ENCODE measurements at places on chromosomes 1 and 21.

DNA sequence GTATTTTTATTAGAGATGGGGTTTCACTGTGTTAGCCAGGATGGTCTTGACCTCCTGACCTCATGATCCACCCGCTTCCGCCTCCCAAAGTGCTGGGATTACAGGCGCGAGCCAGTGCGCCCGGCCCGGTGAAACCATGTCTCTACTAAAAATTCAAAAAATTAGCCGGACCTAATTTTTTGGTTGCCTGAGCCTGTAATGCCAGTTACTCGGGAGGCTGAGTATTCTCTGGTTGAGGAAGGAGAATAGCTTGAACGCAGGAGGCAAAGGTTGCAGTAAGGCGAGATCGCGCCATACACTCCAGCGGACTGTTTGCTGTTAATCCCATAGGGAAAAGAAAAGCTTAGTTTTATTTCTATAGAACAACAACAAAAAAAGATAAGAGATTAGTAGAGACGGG is 29.9 kb upstream of the HJV start:
- H3K4me1 ChIP-seq: peaks cover 32% of the 10 kb centered on the region
- no peaks in the 10 kb centered on the region for H3K36me3 ChIP-seq
- H3K27ac ChIP-seq: peak overlapping the region; percentile 99
- peak overlapping the region; percentile 76 for H3K4me3 ChIP-seq
- no peak for DNase-seq
- H3K27me3 ChIP-seq: no peaks in the 10 kb centered on the region

DNA sequence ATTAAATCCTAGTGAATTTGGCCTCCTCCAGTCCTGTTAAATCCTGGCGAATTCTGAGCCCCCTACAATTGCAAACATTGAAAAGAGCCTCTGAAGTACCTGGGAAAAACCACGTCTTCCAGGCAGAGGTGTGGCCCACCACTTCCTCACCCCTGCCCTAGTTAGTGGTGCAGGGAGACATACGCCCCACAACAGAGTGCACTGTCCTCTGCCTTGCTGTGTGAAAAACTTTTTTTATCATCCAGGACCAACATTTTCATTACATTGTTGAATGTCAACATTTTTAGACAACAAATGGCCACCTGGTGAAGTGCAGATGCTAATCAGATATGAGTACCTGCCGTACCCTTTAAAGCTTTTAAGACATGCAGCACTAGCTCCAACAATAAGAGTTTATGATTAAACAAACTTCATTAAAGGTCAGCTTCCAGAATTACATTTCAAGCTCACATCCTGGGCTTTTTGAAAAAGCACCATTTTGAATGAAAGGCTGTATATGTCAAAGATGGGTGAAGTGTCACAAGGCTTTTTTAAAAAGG is 13.6 kb upstream of the TMPRSS2 start:
- no peak overlapping the region for H3K27ac ChIP-seq
- DNase-seq: no peak
- no peaks in the 10 kb centered on the region for H3K4me1 ChIP-seq
- H3K27me3 ChIP-seq: peaks cover 11% of the 10 kb centered on the region
- H3K36me3 ChIP-seq: no peaks in the 10 kb centered on the region
- H3K4me3 ChIP-seq: no peak overlapping the region

DNA sequence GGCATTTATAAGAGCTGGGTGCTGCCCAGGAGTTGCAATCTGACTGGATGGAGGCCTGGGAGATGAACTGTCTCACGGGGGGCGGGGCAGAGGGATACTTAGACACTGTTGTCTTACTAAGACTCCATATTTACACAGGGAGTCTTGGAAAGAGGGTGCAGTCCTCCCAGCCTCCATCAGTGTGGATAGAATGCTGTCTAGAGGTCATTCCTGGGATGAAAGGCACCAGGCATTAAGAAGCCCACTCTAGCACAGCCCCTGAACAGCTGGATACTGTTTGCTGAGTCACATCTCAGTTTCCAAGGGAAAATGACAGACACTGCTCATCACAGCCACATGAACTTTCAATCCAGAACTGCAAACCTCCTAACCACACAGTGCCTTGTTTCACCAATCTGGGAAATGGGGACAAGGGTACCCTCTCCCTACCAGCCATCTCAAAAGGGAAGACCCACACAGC is 43.3 kb downstream of the SSBP3 start:
- no peak overlapping the region for H3K4me3 ChIP-seq
- no peak for DNase-seq
- peaks cover 3% of the 10 kb centered on the region for H3K4me1 ChIP-seq
- no peaks in the 10 kb centered on the region for H3K36me3 ChIP-seq
- H3K27me3 ChIP-seq: no peaks in the 10 kb centered on the region
- H3K27ac ChIP-seq: no peak overlapping the region

GRCh38 chr1:183871142-183871541 is 66.2 kb downstream of the RGL1 start:
- peaks cover 10% of the 10 kb centered on the region for H3K36me3 ChIP-seq
- H3K27ac ChIP-seq: peak overlapping the region; percentile 38
- no peaks in the 10 kb centered on the region for H3K27me3 ChIP-seq
- H3K4me3 ChIP-seq: no peak overlapping the region

- no peaks in the 10 kb centered on the region for H3K36me3 ChIP-seq
- peaks cover 26% of the 10 kb centered on the region for H3K27me3 ChIP-seq
- H3K27ac ChIP-seq: no peak overlapping the region
Observed at GRCh38 chr1:156386949-156387869, 18.2 kb downstream of the RHBG start.

- H3K27me3 ChIP-seq: no peaks in the 10 kb centered on the region
- no peak overlapping the region for H3K4me3 ChIP-seq
- DNase-seq: no peak
- no peak overlapping the region for H3K27ac ChIP-seq
- H3K4me1 ChIP-seq: peaks cover 3% of the 10 kb centered on the region
- H3K36me3 ChIP-seq: no peaks in the 10 kb centered on the region
Observed at GRCh38 chr1:78911956-78912880, 94.3 kb downstream of the ADGRL4 start.

- no peak overlapping the region for H3K27ac ChIP-seq
- H3K27me3 ChIP-seq: no peaks in the 10 kb centered on the region
- no peak overlapping the region for H3K4me3 ChIP-seq
- H3K4me1 ChIP-seq: peaks cover 15% of the 10 kb centered on the region
- H3K36me3 ChIP-seq: peaks cover 6% of the 10 kb centered on the region
Observed at GRCh38 chr21:27513825-27514224, 546.9 kb upstream of the ADAMTS5 start.

DNA sequence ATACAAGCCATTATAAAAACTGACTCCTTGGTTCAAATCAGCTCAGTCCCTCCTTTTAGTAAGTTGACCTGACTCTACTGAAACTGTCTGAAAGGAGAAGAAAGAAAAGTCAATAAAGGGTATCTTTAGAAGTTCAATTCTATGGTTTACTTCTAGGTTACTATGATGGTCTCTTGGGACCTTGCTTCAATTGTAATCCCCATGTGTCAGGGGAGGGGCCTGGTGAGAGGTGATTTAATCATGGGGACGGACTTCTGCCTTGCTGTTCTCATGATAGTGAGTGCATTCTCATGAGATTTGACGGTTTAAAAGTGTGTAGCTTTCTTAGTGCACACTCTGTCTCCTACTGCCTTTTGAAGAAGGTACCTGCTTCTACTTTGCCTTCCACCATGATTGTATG is 31.7 kb upstream of the FNBP1L start:
- DNase-seq: no peak
- no peak overlapping the region for H3K27ac ChIP-seq
- H3K4me1 ChIP-seq: peaks cover 7% of the 10 kb centered on the region

GRCh38 chr1:98749152-98749756 is 87.7 kb downstream of the SNX7 start:
- H3K27me3 ChIP-seq: no peaks in the 10 kb centered on the region
- no peak for DNase-seq
- H3K4me3 ChIP-seq: no peak overlapping the region
- H3K4me1 ChIP-seq: no peaks in the 10 kb centered on the region

DNA sequence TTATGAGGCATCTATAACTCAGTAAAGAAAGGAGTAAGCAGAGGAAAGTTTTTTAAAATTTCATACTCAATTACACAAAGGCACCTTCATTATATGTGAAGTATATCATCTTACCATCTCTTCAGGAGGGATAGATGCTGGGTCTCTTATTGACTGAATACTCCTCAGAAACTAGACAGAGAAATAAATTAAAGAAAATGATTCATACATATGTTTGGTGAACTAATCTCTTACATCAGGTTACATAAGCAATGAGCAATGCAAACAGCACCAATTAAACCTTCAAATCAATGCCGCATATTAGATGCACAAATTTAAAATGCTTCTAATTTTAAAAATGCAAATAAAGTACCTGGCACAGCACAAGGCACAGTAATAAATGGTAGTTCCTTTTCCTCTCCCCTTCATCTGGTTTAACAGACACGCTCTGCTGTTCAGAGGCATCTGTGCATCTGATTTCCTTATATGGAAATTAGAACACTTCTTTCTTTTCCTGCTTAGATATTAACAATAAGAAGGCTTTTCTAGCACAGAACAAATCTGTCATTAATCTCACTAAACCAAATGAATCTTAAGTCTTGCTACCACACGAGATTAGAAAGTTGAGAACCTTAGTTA is 20.0 kb downstream of the SCYL3 start:
- no peak for DNase-seq
- H3K4me3 ChIP-seq: no peak overlapping the region
- H3K4me1 ChIP-seq: peaks cover 16% of the 10 kb centered on the region

DNA sequence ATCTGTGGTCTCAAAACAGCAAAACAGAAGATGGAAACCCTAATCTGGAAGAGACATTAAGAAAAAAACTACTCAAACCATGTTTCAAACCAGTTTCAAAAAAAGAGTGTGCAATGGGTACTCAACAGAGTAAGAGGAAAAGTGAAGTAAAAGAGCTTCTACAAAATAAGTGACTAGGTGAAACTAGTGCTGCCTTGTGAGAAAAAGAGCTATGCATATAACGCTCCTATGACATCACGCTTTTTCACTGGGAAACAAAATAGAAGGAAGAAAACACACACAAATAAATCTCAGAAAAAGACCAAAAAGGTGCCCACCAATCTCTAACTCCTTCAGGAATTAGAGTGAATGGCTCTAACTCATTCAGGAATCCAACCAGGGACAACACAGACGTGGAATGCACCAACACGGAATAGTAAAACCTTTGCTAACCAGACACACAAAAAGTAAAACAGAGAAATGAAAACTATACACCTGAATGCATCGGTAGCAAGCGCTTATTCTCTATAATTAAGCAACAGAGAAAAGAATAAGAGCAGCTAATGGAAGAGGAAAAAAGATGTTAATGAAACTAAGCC is 1.3 kb downstream of the FOXJ3 start:
- DNase-seq: no peak
- peak overlapping the region; percentile 86 for H3K4me3 ChIP-seq
- no peaks in the 10 kb centered on the region for H3K27me3 ChIP-seq
- H3K4me1 ChIP-seq: peaks cover 30% of the 10 kb centered on the region

DNA sequence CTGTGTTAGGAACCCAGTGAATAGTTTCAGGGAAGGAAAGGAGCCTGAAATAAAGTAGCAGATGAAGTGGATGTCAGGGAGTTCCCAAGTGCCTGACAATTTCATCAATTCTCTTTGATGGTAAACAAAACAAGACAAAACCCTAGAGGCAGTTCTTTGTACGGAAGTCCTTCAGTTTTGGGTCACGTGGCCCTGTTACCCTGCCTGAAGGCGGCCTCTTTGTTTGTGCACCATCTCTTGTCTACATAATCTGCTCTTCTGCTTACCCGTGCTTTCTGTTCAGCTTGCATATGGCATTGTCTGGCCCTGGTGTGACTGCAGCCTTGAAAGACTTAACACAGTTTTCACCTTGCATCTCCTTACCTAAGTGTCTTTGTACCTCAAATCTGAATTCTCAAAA is 166.7 kb upstream of the DUSP10 start:
- H3K27ac ChIP-seq: no peak overlapping the region
- H3K4me1 ChIP-seq: no peaks in the 10 kb centered on the region
- H3K27me3 ChIP-seq: peaks cover 31% of the 10 kb centered on the region
- no peaks in the 10 kb centered on the region for H3K36me3 ChIP-seq
- no peak for DNase-seq

DNA sequence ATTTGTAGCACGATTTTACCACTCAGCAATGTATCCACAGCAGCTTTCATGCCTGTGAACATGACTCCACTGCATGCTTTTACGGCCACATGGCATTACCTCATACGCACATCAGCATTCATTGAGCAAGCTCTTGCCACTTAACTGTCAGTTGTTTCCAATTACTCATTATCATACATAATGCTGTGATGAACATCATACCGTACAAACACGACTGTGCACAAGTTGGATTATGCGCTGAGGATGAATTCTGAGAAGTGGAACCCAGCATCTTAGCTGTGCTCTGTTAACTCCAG is 9.6 kb downstream of the UMODL1 start:
- H3K36me3 ChIP-seq: no peaks in the 10 kb centered on the region
- no peak for DNase-seq
- H3K4me1 ChIP-seq: peaks cover 23% of the 10 kb centered on the region
- H3K4me3 ChIP-seq: no peak overlapping the region
- H3K27ac ChIP-seq: no peak overlapping the region

- H3K27ac ChIP-seq: no peak overlapping the region
- H3K36me3 ChIP-seq: no peaks in the 10 kb centered on the region
- no peaks in the 10 kb centered on the region for H3K27me3 ChIP-seq
Observed at GRCh38 chr1:13543451-13544220, 29.8 kb upstream of the LRRC38 start.

DNA sequence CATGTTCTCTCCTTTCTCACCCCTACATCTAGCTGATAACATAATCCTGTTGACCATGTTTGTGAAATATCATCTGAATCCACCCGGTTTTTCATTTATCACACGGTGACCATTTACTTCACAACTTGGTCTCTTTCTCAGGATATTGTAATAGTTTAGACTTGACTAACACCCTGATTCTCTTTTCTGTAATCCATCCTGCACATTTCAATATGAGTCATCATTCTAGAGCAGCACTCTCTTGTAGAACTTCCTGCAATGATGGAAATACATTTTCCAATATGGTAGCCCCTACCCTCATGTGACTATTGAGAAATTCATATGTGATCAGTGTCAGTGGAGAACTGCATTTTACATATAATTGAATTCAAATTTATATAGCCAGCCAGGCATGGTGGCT is 2.3 kb upstream of the JAM2 start:
- peaks cover 21% of the 10 kb centered on the region for H3K4me1 ChIP-seq
- no peak overlapping the region for H3K27ac ChIP-seq
- H3K4me3 ChIP-seq: no peak overlapping the region
- no peaks in the 10 kb centered on the region for H3K36me3 ChIP-seq
- no peak for DNase-seq

DNA sequence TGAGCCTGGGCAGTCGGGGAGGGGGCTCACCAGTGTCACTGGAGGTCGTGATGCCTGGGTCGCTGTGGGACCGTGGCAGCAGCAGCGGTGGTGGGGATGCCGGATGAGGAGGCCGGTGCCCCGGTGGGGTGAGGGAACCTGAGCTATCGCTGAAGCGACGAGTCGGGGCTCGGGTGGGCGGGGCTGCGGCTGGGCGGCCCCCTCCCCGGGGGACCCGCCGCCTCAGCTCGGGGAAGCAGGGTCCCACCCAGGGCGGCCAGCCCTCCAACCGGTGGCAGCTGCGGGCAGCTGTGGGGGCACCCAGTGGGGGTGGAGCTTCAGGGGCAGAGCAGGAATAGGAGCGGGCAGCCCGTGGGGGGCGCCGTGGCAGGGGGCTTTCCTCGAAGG is 5.0 kb downstream of the ENTREP3 start:
- peaks cover 4% of the 10 kb centered on the region for H3K36me3 ChIP-seq
- DNase-seq: no peak
- H3K4me3 ChIP-seq: no peak overlapping the region
- H3K4me1 ChIP-seq: peaks cover 29% of the 10 kb centered on the region
- no peaks in the 10 kb centered on the region for H3K27me3 ChIP-seq

GRCh38 chr1:209621741-209622655 is 30.2 kb downstream of the LAMB3 start:
- H3K27ac ChIP-seq: no peak overlapping the region
- H3K36me3 ChIP-seq: peaks cover 2% of the 10 kb centered on the region
- peaks cover 36% of the 10 kb centered on the region for H3K4me1 ChIP-seq
